ENCODE measurements at places on chromosomes 6 and 20.

- DNase-seq: peak; percentile 84
Observed at GRCh38 chr6:160520043-160520904, 143.8 kb downstream of the LPA start.

GRCh38 chr6:788058-788457, 95.1 kb upstream of the EXOC2 start:
- DNase-seq: peak; percentile 57

- DNase-seq: no peak
Observed at GRCh38 chr20:23959054-23959453, 29.5 kb downstream of the GGTLC1 start.

DNA sequence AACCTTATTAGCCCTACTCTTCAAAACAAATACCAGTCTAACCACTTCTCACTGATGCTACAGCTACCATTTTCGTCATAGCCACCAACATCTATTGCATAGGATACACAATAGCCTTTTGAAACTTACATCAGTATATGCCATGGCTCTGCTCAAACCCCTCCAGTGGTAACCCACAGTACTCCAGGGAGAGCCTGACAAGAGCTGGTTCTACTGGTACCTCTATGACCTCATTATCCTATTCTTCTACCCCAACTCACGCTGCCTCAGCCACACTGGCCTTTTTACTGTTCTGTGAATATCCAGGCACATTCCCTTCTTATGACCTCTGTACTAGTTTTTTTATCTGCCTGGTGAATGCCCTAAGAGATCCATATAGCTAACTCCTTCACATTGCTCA, 157.6 kb downstream of the ARHGAP18 start:
- DNase-seq: no peak

- peak; percentile 23 for DNase-seq
Observed at GRCh38 chr6:14784596-14785492, 461.0 kb upstream of the JARID2 start.

DNA sequence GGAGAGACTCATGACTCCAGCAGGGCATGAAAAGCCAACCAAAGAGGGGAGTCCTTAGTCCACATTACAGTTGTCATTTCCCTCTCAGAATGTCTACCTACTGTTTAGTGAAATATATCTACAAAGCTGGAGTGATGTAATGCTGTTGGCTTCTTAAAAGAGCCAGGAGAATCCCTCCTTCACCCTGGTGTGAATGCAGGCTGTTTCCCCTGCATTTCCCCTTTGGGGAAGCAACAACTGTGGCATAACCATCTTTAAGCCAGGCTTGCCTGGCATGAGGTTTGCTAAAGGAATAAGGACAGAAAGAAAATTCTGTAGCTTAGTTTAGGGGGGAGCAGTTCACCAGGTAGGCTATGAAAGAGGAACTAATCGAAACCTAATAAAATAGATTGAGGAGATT, 129.5 kb downstream of the CRYBG1 start:
- no peak for DNase-seq

DNA sequence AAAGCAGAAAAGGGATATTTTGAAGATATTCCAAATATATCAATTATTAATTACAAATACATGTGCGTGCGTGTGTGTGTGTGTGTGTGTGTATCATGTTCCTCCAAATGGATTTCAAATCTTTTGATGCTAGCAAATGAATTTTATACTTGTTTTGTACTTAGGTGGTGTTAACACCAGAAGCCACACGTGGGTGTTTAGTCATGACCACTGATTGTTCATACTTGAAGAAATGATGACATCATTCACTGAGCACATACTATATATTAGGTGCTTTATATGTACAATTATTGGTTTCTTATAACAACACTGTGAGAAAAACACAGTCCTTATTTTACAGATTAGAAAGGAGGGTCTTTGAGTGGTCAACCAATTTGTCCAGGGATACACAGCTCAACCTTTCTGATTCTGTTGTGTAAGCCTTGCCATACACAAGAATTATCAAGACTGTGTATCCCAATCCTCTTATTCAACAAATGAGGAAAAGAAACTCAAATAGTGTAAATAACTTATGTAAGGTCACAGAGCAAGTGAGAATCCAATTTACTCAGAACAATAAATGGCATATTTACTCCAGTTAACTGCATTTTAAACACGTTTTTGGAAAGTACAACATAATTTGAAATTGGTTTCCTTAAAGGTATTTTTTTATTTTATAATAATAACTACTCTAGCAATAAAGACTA, 88.5 kb downstream of the BCAS1 start:
- peak; percentile 27 for DNase-seq

DNA sequence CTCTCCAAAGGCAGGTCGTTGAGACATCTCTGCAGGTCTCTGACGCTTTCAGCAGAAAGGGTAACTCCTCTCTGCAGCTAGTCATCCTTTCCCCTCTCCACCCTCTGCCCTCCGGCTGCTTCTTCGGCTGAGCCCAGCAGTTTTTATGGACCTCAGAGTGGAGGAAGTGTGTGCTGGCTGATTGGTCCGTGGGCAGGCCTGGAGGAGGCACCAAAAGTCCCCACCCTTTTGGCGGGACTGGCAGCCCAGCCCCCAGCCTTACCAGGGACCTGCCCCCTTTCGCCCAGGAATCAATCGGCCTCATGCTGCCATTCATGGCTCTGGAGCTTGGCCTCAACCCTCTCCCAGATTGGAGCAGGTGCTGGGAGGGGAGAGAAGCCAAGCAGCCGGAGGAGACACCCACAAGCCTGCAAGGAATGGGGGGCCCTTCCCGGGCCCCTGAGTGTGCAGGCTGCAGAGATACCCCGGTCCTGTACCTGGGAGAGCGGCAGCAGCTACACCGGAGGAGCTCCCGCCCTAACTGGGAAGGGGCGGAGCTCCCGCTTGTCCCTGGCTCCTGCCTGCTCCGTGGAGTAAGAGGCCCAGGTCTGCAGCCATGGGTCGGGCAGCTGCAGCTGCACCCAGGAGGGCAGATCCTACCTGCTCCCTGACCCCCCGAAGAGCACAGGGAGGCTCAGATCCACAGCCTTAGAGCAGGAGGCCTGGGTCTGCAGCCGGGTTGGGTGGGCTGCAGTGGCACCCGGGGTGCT, 170.3 kb upstream of the SOX4 start:
- DNase-seq: no peak

- peak; percentile 52 for DNase-seq
Observed at GRCh38 chr6:43274916-43275597, 23.0 kb upstream of the SLC22A7 start.

DNA sequence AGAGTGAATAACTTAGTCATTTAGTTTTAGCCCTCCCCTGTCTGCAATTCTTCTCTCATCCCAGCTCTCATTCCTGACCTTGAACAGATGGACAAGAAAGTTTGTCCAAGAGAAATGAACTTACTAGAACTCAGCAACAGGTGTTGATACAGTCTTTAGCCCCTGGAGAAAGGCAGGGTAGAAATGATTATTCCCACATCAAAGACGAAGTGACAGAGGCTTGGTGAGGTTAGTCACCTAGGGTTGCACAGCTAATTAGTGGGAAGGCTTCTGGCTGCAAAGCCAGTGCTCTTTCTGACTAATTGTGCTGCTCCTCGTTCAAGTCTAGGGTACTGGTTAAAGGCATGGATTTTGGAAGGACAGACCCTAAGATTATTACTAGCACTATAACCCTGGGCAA, 4.5 kb downstream of the ZDHHC14 start:
- DNase-seq: peak; percentile 31

GRCh38 chr6:170038251-170038650, 252.6 kb downstream of the DLL1 start:
- DNase-seq: no peak

- no peak for DNase-seq
Observed at GRCh38 chr6:111842271-111842822, 30.9 kb downstream of the FYN start.

DNA sequence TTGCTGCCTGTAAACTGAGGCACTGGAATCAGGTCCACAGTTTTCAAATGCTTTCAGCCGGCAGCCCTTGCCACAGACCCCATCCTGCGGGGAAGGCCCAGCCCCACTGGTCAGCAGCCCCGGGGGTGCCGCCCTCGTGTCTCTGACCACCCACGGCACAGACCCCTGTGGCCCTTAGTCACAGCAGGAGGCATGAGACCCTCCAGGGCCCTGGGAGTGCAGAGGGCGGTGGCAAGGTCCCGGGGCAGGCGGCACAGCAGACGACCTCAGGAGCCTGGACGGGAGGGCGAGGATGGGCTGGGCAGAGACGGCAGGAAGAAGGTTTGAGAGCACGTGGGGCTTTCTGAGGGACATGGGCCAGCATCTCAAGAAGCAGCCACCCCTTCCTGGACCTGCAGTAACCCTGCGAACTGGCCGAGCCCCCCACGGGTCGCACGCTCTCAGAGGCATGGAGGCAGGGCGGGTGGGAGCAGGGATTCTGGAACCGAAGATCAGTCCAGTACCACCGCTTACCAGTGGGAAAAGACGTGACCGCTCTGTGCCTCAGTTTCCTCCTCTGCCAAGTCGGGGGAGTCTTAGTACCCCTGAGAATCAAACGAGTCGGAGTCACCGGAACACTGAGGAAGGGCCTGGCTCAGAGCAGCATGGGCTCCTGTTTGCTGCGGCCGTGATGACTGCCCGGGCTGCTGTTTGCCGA, 140.7 kb downstream of the TAF4 start:
- no peak for DNase-seq

- no peak for DNase-seq
Observed at GRCh38 chr20:44026647-44027342, 112.1 kb downstream of the TOX2 start.

DNA sequence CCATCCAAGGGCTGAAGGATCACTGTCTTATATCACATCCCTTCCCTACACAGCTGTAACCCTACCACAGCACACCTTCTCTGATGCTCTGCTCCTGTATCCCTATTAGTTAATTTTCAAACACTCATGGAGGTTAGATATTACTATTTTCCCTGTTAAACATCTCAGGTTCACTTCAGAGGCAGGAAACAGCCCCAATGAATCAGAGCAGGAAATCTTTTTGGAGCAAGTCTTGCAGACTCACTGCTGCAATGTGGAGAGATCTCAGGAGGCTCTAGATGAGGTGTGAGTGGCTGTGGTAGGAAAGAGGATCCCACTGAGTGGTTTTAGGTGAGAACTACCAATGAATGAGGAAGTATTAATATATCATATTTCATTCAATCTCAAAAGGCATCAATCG, 19.7 kb upstream of the HTR1B start:
- no peak for DNase-seq

- no peak for DNase-seq
Observed at GRCh38 chr6:39791311-39791710, 865 bp upstream of the DAAM2 start.

GRCh38 chr20:18436847-18437246, 30.0 kb downstream of the DZANK1 start:
- DNase-seq: no peak

DNA sequence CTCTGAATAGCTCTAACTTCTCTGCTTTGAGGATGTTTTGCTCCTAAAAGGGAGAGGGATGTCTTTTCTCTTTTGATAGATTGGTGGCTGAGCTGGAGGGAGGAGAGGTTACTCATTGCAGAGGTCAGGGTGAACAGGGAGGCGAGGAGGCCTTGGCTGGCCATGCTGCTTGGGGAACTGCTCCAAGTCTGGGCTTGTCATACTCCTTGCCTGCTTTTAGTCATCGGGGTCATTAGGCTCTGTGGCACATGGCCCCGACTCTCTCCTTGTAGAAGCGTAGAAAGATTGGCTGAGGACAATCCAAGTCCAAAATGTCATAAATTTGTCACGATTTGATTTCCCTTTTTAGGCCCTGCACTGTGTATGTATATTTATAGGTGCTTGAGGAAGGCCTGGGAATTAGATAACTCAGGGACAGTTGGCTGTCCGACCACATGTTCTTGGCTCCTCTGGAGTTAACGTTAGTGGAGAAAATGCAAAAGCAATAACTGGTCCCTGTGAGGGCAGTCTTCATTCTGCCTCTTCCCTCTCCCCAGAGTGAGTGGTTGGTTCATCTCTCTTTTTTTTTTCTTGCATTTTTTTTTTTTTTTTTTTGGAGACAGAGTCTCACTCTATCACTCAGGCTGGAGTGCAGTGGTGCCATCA, 160.1 kb downstream of the SCP2D1 start:
- no peak for DNase-seq

DNA sequence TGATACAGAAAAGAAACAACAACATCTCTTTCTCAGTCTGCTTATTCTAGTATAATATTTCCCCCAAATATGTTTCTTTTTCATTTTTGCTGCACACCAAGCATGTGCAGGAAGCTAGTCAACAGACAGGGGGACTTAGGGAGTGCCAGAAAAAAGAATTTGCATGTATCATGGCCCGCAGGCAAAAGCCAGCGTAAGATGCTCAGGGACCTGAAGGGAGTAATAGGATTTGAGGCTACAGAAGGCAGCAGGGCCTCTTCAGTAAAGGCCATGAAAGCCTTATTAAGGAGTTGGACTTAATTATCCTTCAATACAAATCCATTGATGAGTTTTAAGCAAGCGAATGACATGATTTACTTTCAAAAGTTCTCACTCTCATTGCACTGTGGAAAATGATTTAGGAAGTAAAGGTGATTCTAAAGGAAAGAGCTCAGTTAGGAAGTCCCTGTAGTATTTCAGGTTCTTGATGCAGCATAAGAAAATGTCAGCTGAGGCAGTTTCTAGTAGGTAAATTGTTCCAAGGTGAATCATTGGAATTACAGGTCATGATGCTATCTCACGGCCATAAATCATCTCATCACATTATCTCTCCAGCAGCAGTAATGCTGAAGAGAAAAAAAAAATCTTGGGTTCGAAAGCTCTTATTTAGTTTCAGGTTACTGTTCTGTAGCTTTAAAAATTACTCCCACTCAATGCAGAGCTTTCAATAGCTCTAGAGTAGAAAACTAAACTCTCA, 94.8 kb downstream of the PTCHD4 start:
- no peak for DNase-seq

DNA sequence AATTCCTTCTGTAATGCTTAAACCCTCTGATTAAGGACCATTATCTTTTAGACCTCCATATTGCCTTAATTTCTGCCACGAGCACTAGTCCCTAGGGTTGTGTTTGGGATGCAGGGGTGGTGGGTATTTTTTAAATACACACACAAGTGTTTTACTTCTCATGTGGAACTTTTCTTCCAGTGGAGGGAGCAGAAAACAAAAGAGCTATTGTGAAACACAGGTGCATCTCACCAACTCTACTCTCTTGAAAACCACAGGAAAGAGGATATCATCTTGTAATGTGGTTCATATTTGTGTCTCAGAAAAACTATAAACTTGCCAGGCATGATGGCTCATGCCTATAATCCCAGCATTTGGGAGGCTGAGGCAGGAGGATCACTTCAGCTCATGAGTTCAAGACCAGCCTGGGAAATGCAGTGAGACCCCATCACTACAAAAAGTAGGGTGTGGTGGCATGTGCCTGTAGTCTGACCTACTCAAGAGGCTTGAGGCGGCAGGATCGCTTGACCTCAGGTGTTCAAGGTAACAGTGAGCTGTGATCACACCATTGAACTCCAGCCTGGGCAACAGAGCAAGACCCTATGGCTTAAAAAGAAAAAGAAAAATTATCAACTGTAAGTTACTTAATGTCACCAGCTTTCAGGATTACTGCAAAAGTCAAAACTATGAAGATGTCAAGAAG, 37.3 kb downstream of the MRS2 start:
- no peak for DNase-seq

- no peak for DNase-seq
Observed at GRCh38 chr20:15058841-15059240, 721.4 kb upstream of the FLRT3 start.

GRCh38 chr6:99521633-99522151, 6.5 kb upstream of the USP45 start:
- no peak for DNase-seq
